ENCODE measurements at places on chromosomes 6 and 20.

- no peak for DNase-seq
Measured at GRCh38 chr6:155383913-155384312, 69.6 kb upstream of the TFB1M start.

- peak; percentile 30 for DNase-seq
Measured at GRCh38 chr20:37095108-37095598, 644 bp downstream of the RBL1 start.

DNA sequence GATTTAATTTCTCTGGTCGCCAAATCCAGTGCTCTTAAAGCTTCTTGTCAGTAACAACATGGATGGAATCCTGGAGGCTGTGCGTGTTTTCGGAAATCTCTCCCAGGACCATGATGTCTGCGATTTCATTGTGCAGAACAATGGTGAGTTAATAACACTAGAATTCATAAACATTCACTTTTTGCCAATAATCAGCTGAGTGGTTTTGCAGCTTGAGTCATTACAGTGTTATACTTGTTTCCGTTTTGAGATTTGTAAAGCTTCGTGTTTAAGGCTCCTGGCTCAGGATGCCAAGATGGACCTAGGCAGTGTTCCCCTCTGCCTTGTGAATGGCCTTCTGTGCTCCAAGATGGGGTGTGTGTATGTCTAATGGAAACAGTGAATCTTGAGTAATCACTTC, 113.8 kb downstream of the ARMC2 start:
- DNase-seq = no peak

DNA sequence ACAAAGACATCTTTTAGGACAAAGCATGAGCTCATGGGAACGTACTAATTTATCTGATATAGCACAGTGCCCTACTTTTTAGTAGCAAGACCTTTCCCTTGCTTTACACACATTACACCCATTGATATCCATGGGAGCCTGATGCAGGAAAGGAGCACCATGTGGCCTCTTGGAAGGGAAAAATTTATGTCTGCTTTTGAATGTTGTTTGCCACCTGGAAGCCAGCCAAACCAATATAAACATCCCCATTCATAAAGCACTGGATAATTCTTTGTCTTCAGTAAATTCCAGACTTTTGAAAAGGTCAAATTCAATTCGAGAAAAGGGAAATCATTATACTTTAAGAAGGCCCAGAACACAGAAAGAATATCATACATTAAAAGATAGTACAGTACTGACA, 152.3 kb upstream of the BEND6 start:
- DNase-seq = no peak

GRCh38 chr20:31666258-31667042, 28.7 kb downstream of the COX4I2 start:
- DNase-seq = peak; percentile 48

DNA sequence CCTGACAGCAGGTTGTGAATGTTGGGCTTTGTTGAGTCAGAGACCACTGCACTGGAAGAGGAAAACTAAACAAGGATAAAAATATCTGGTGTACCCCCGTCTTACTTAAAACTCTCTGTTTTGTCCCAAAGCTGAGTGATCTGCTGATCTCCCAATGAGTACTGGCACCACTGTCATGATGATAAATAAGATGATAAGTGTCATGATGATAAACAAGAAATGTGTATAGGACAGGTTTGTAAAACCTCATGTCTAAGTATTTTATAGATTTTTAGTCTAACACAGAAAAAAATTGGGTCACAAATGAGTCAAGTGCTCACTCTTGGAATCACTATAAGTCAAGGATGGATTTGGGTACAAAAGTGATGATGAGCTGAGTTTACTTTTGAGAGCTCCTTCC, 8.5 kb upstream of the SIM1 start:
- DNase-seq = no peak

- no peak for DNase-seq
Measured at GRCh38 chr20:461254-462198, 807 bp downstream of the TBC1D20 start.

GRCh38 chr6:166488076-166488685, 98.3 kb downstream of the RAMACL start:
- DNase-seq = peak; percentile 38

- DNase-seq = peak; percentile 47
Measured at GRCh38 chr20:42082611-42083010, 464.4 kb upstream of the CHD6 start.

GRCh38 chr6:104484626-104485025, 375.1 kb downstream of the HACE1 start:
- no peak for DNase-seq

GRCh38 chr6:170113141-170113540, 177.7 kb downstream of the DLL1 start:
- no peak for DNase-seq

DNA sequence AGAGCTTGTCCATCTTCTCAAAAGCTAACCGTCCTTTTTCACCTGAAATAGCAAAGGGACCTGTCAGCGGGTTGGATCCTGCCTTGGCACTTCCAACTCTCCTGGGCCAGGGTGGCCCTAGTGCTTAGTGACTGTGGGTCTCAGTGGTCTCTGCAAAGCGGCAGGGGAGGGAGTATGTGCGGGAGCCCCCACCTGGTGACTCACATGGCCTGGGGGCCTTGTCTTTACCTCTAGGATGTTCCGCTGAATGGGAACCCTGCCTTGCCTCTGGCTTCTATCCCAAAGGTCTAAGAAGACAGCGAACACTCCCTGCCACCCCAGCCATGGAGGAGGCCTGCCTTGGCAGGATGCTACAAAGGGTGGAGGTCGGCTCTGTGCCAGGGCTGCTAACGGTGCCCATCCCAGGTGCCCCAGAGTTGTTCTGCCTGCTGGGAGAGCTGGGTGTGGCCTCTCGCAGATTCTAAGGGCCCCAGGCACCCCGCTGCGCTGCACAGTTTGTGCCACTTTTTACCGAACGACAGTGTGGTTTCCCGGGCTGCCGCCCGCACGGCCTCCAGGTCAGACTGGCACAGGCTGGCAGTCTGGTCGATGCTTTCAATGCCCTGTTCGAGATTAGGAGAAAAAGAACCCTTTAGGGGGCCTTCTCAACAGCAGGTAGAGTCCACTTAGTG, 77.2 kb downstream of the PTPN1 start:
- DNase-seq = no peak

GRCh38 chr6:159013229-159013628, 13.2 kb upstream of the RSPH3 start:
- no peak for DNase-seq

GRCh38 chr6:42038811-42039408, 11.4 kb upstream of the TAF8 start:
- no peak for DNase-seq

DNA sequence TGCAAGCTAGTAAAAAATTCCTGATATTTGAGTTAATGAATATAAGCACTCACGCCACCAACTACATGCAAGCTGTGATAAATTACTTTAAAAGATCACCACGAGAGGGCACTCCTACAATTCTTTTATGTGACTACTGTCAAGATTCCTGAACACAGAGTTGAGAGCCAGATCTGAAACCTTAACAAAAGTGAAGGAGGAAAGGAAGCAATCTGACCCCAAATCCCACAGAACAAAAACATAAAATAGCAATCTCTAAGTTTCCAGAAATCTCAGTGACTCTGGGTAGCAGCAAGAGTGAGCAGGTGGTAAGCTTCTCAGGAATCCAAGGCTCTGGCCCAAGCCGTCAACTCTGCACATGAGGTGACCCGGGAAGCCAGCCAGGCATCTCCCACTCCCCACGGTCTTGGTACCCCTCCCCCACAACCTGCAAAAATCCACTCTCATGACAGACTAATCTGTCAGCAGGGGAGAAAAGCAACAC, 55.1 kb downstream of the STAU1 start:
- DNase-seq = peak; percentile 86

- no peak for DNase-seq
Measured at GRCh38 chr6:87384038-87384437, 23.7 kb upstream of the CFAP206 start.

DNA sequence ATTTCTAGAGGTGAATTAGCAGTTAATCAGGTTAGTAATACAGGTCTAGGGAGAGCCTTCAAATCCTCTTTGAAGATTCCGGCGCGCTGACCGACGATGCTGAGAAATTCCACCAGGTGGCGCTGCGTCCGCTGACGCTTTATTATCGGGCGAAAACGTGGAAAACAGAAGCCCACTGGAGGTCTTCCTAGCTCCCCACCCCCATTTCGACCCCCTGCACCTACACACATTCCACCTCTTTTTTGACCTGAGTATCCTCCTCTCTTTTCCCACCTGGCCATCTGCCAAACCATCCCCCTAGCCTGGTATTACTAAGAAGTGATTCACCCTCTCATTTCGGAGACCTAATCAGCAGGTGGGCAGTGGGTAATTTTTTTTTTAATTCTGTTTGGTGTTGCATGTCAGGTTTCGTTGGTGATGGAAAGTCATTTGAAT, 65.4 kb upstream of the RIN2 start:
- peak; percentile 78 for DNase-seq

GRCh38 chr6:47634210-47635047, 64.0 kb upstream of the ADGRF4 start:
- no peak for DNase-seq

GRCh38 chr20:3248167-3248992, 9.4 kb upstream of the SLC4A11 start:
- peak; percentile 39 for DNase-seq

- DNase-seq = peak; percentile 19
Measured at GRCh38 chr6:28537509-28538140, 11.9 kb downstream of the GPX5 start.

GRCh38 chr6:114342086-114342825, 567 bp downstream of the HS3ST5 start:
- DNase-seq = peak; percentile 58

- peak; percentile 100 for DNase-seq
Measured at GRCh38 chr6:52503851-52504781, 72.7 kb downstream of the TRAM2 start.

DNA sequence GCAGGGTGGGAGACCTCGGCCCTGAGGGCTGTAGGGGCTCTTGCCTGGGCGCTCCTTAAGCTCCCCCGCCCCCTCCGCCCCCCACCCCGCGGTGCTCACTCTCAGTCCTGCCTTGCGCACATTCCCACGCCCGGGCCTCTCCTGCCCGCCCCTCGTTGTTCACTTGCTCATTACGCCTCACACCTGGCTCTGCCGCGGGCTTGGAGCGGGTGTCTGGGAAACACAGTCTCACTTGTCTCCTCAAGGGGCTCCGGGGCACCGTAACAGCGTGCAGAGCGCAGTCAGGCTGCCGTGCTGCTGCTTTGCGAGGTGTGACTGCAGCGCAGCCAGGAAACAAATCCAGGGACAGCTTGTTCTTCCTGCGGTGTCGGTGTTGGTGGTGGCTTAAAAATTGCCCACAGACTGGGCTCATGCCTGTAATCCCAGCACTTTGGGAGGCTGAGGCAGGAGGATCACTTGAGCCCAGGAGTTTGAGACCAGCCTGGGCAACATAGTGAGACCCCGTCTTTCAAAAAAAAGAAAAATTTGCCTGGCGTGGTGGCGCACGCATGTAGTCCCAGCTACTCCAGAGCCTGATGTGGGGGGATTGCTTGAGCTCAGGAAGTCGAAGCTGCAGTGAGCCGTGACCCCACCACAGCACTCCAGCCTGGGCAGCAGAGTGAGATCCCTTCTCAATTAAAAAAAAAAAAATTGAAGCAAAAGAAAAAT, 4.6 kb downstream of the NPBWR2 start:
- no peak for DNase-seq

GRCh38 chr20:16531485-16531884, 41.8 kb downstream of the KIF16B start:
- DNase-seq = no peak

GRCh38 chr20:677957-678356, 2.4 kb upstream of the SCRT2 start:
- DNase-seq = no peak

DNA sequence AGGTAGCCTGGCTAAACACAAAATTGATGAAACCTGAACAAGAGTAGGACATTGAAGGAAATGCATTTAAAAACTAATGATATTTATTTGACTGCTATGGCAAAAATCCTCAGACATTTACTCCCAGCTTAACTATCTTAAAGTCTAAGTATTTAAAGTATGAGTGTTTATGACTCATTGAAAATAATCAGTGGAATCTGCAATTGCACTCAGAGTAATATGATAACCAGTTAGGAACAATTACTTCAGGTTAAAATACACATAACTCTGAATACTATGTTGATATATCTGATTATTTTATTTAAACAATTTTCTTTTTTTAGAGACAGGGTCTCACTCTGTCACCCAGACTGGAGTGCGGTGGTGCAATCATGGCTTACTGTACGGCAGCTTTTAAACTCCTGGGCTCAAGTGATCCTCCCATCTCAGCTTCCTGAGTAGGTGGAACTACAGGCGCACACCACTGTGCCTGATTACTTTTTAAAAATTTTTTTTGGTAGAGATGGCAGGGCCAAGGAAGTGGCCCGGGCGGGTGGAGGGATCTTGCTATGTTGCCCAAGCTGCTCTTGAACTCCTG, 43.9 kb downstream of the FILIP1 start:
- DNase-seq = no peak

GRCh38 chr6:131532580-131533039, 40.4 kb upstream of the ARG1 start:
- DNase-seq = no peak

DNA sequence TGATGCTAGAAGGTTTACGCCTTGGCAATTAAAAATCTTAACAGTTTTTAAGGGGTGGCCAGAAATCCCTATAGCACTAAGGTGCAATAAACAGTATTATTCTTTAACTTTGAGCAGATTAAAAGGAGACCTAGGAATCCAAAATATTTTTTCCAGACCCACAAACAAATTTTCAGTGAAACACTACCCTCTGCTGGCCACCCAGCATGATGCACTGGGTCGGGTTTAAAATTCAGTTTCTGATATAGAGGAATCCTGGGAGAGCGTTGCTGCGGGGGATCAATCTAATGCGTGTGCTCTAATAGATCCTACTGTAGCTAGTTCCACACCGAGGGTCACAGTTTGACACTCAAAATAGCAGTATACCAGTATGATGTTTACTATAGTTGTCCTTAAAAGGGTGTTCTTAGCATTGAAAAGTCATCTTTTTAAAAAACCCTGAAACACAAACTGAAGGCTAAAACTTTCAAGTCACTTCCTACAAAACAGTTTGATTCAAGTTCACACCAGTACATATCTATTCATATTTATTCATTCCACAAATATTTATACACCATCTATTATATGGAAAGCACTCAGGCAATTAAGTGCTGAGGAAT, 10.2 kb downstream of the UBE3D start:
- peak; percentile 45 for DNase-seq

- DNase-seq = no peak
Measured at GRCh38 chr6:52285177-52286068, 881 bp upstream of the MCM3 start.

DNA sequence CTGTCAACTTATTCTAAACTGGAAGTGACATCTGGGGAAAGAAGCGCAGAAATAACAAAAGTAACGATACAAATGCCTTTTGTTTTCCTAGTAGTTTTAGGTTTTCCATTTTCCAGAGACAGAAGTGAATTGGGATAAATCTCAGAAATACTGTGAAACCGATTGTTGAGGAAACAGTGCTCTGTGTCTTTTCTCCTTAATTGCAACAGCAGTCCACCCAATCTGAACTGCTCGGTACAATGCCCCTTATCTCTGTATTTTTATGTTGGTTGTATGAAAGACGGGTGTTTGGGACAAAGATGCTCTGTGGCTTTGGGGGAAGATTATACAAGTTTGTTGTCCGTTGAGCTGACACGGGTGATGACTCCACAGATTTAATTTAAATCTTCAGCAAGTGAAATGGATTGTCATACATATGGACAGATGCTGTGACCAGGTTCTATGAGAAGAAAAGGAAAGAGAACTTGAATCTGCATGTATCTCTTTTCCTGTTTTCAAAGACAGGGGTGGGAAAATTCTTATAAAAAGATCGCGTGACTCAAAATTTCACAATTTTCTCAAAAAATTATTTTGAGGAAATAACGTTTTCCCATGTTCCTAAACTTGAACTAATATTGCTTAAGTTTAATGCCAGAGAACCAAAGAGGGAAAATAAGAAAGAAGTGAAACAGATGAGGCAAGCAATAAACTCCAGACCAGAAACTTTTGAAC, 41.2 kb downstream of the SASH1 start:
- DNase-seq = no peak
